Endodermal cell (in vitro differentiated cells): ENCODE measurements at places on chromosomes 16 and 17.

DNA sequence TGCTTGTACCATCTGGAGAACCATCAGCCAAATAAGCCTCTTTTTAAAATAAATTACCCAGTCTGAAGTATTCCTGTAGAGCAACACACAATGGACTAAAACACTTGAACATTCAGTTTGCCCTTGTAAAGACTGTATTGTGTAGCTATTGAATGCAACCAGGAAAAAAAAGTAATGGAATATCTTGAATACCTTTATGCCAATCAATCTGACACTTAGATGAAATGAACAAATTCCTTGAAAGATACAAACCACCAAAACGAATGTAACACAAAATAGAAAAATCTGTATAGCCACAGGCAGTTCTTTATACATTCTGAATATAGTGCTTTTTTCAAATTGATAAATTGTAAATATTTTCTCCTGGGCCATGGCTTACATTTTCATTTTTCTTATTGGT is 63.3 kb upstream of the KCNJ16 start:
- H3K27ac ChIP-seq: peak overlapping the region; percentile 61
- no peak for DNase-seq
- H3K4me1 ChIP-seq: no peaks in the 10 kb centered on the region
- no peaks in the 10 kb centered on the region for H3K27me3 ChIP-seq
- no peak overlapping the region for H3K4me3 ChIP-seq
- no peaks in the 10 kb centered on the region for H3K36me3 ChIP-seq

GRCh38 chr17:2542456-2542855 is 30.8 kb upstream of the METTL16 start:
- DNase-seq: no peak
- H3K36me3 ChIP-seq: no peaks in the 10 kb centered on the region
- no peaks in the 10 kb centered on the region for H3K27me3 ChIP-seq
- H3K27ac ChIP-seq: no peak overlapping the region
- no peaks in the 10 kb centered on the region for H3K4me1 ChIP-seq
- no peak overlapping the region for H3K4me3 ChIP-seq

GRCh38 chr17:77618731-77619130 is 339.8 kb upstream of the TNRC6C start:
- H3K4me3 ChIP-seq: no peak overlapping the region
- no peaks in the 10 kb centered on the region for H3K36me3 ChIP-seq
- H3K27me3 ChIP-seq: no peaks in the 10 kb centered on the region
- no peak overlapping the region for H3K27ac ChIP-seq

DNA sequence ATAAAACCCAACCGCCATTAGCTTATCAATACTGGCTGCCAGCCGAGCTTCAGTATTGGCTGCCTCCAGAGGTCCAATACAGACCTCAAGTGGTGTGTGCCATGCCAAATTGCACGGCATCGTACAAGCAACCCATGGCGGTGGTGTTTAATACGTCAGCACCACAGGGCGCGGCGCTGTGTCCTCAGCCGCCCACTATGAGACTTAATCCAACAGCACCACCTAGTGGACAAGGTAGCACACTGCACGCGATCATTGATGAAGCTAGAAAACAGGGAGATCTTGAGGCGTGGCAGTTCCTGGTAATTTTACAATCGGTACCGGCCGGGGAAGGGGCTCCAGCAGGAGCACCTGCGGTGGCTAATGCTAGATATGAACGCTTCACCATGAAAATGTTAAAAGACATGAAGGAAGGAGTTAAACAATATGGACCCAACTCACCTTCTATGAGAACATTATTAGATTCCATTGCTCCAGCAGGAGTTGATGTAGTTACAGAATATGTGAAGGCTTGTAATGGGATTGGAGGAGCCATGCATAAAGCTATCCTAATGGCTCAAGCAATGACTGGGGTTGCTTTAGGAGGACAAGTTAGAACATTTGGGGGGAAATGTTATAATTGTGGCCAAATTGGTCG is 15.4 kb downstream of the FLYWCH1 start:
- peaks cover 7% of the 10 kb centered on the region for H3K36me3 ChIP-seq
- peak; percentile 96 for DNase-seq
- H3K4me1 ChIP-seq: peaks cover 6% of the 10 kb centered on the region
- H3K27me3 ChIP-seq: no peaks in the 10 kb centered on the region
- H3K27ac ChIP-seq: no peak overlapping the region
- H3K4me3 ChIP-seq: peak overlapping the region; percentile 50

- H3K27me3 ChIP-seq: no peaks in the 10 kb centered on the region
- H3K36me3 ChIP-seq: peaks cover 64% of the 10 kb centered on the region
- H3K4me1 ChIP-seq: no peaks in the 10 kb centered on the region
- no peak overlapping the region for H3K27ac ChIP-seq
- DNase-seq: no peak
Measured at GRCh38 chr17:37179893-37180292, 195.9 kb upstream of the C17orf78 start.

GRCh38 chr17:27631411-27631760 is 398 bp downstream of the LGALS9 start:
- no peak overlapping the region for H3K4me3 ChIP-seq
- DNase-seq: no peak
- H3K27ac ChIP-seq: no peak overlapping the region
- no peaks in the 10 kb centered on the region for H3K36me3 ChIP-seq
- no peaks in the 10 kb centered on the region for H3K27me3 ChIP-seq

- H3K4me1 ChIP-seq: no peaks in the 10 kb centered on the region
- no peak overlapping the region for H3K27ac ChIP-seq
- H3K36me3 ChIP-seq: no peaks in the 10 kb centered on the region
- DNase-seq: peak; percentile 45
Measured at GRCh38 chr17:5592382-5592781, 8.1 kb upstream of the NLRP1 start.

DNA sequence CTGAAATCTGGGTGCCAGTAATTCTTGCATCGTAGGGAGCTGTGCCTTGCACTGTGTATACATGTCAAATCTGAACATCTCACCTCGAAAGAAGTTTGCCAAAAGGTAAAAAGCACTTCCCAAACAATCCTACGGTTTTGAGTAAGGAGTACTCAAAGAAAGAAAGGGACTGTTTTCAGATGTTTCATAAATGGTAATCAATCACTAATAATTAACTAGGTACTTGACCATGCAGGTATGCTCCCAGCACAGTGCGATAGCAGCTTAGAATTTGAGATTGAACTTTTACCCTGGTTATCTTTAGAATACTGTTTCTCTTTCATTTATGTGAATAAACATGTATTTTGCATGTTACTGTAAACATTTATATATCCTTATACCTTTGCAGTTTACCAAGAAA is 39.0 kb downstream of the PRKCA start:
- no peaks in the 10 kb centered on the region for H3K36me3 ChIP-seq
- no peak for DNase-seq
- no peak overlapping the region for H3K27ac ChIP-seq
- peaks cover 6% of the 10 kb centered on the region for H3K4me1 ChIP-seq
- H3K27me3 ChIP-seq: no peaks in the 10 kb centered on the region
- no peak overlapping the region for H3K4me3 ChIP-seq

- no peak for DNase-seq
- no peaks in the 10 kb centered on the region for H3K4me1 ChIP-seq
- H3K4me3 ChIP-seq: no peak overlapping the region
- no peak overlapping the region for H3K27ac ChIP-seq
Measured at GRCh38 chr16:48511716-48512115, 98.3 kb downstream of the N4BP1 start.

GRCh38 chr17:19876529-19877161 is 8.9 kb upstream of the ULK2 start:
- H3K27me3 ChIP-seq: no peaks in the 10 kb centered on the region

DNA sequence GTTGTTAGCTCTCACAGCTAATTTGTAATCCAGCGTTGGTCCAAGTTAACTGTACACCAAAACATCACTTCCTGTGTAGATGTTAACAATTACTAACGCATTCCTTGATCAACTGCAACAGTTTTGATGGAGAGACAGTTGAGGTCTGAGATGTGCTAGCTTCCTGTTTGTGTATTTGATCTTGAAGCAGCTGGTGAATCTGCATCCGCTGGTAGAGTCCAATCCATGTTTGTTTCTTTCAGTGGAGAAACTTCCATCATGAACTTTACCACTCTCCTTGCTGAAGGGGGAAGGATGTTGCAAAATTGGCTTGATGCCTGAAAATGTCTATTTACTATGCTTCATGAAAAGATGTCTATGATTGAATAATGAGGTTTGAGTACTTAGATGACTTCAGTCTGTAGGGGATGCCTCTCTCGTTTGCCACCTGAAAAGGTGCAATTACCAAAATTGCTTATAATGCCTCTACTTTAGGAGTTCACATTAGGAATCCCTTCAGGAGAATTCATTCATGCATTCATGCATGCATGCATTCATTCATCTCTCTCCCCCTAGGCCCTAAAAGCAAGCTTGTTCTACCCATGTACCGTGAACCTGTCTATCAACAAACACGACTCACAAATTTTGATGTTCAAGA is 39.6 kb upstream of the ZKSCAN2 start:
- H3K4me3 ChIP-seq: no peak overlapping the region
- H3K36me3 ChIP-seq: no peaks in the 10 kb centered on the region
- H3K27me3 ChIP-seq: no peaks in the 10 kb centered on the region
- no peak overlapping the region for H3K27ac ChIP-seq
